Mesenchymal stem cell (in vitro differentiated cells and primary cell): ENCODE measurements at places on chromosomes 4 and X.

- no peaks in the 10 kb centered on the region for H3K36me3 ChIP-seq
- no peak overlapping the region for H3K27ac ChIP-seq
- DNase-seq, result no peak
- H3K4me3 ChIP-seq, result no peak overlapping the region
These were observed 23.2 kb downstream of the RWDD4 start for GRCh38 chr4:183635741-183636140.

- DNase-seq, result no peak
- H3K27ac ChIP-seq, result no peak overlapping the region
- H3K4me3 ChIP-seq, result no peak overlapping the region
- H3K27me3 ChIP-seq, result no peaks in the 10 kb centered on the region
- no peaks in the 10 kb centered on the region for H3K36me3 ChIP-seq
These were observed 869.6 kb downstream of the CCSER1 start for GRCh38 chr4:90996813-90997212.

DNA sequence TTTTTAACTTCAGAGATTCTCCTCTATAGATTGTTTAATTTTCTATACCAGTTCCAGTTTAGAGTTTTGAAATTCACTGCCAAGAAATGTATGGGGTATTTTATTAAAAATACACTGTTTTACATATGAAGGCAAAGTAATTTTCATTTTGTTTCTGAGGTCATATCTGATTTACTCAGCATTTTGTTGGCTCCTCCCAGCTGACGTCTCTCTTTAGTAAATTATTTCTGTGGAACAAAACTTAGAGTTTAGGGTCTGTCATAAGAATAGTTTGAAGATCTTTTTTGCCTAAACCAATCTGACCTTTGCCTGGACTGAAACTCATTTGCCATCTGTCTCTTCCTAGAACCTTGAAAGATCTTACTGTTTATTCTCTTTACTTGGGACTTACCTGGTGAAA lies 16.9 kb downstream of the FNIP2 start:
- H3K4me3 ChIP-seq, result no peak overlapping the region
- peaks cover 2% of the 10 kb centered on the region for H3K4me1 ChIP-seq
- no peaks in the 10 kb centered on the region for H3K36me3 ChIP-seq
- no peak for DNase-seq
- H3K27ac ChIP-seq, result no peak overlapping the region
- H3K27me3 ChIP-seq, result no peaks in the 10 kb centered on the region

- H3K4me1 ChIP-seq, result no peaks in the 10 kb centered on the region
- H3K27ac ChIP-seq, result no peak overlapping the region
- H3K4me3 ChIP-seq, result no peak overlapping the region
- H3K27me3 ChIP-seq, result peaks cover 25% of the 10 kb centered on the region
- no peaks in the 10 kb centered on the region for H3K36me3 ChIP-seq
- no peak for DNase-seq
These were observed 27.4 kb downstream of the ADRA2C start for GRCh38 chr4:3793545-3793944.

DNA sequence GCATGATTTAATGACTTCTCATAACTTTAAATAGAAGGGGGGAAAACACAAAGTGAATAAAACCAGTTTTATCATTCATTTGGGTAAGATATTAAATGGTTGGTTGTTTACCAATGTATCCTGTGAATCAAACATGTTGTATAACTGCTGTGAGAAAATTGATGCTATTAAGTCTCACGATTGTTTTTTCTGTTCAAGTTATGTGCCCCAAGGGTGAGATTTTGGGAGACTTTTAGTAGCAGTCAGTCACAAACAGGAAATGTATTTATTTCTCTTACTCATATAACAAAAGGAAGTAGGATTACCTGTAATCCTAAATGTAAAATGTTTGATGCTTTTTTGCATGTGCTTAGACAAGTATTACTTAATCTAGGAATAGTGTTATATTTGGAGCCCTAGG lies 39.2 kb downstream of the MTHFD2L start:
- no peaks in the 10 kb centered on the region for H3K27me3 ChIP-seq
- no peak overlapping the region for H3K4me3 ChIP-seq
- no peak overlapping the region for H3K27ac ChIP-seq
- no peaks in the 10 kb centered on the region for H3K4me1 ChIP-seq

DNA sequence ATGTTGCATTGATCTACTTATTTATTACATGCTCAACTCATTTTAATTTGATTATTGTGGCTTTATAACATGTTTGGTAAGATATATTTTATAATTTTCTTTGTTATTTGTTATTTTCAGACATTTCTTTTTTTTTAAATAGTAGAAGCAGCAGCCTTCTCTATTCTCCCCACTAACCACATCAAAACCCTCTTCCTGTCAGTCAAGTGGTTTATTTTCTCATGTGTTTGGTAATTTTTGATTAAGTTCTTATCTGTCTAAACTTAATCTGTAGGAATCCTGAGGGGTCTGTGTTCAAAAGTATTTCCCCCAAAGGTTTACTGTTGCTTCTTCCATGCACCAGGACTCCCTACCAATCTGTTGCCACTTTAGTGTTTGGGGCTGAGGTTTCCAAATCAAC lies 131.9 kb downstream of the SCLT1 start:
- no peak overlapping the region for H3K27ac ChIP-seq
- H3K4me1 ChIP-seq, result no peaks in the 10 kb centered on the region
- H3K4me3 ChIP-seq, result no peak overlapping the region
- H3K27me3 ChIP-seq, result no peaks in the 10 kb centered on the region

- H3K36me3 ChIP-seq, result no peaks in the 10 kb centered on the region
- no peaks in the 10 kb centered on the region for H3K4me1 ChIP-seq
- DNase-seq, result peak; percentile 91
- peak overlapping the region; percentile 55 for H3K27ac ChIP-seq
- no peaks in the 10 kb centered on the region for H3K27me3 ChIP-seq
These were observed 106.2 kb upstream of the RAPGEF2 start for GRCh38 chr4:158996669-158997074.

GRCh38 chrX:24842486-24842885 lies 148.8 kb downstream of the POLA1 start:
- no peak for DNase-seq
- no peaks in the 10 kb centered on the region for H3K36me3 ChIP-seq

DNA sequence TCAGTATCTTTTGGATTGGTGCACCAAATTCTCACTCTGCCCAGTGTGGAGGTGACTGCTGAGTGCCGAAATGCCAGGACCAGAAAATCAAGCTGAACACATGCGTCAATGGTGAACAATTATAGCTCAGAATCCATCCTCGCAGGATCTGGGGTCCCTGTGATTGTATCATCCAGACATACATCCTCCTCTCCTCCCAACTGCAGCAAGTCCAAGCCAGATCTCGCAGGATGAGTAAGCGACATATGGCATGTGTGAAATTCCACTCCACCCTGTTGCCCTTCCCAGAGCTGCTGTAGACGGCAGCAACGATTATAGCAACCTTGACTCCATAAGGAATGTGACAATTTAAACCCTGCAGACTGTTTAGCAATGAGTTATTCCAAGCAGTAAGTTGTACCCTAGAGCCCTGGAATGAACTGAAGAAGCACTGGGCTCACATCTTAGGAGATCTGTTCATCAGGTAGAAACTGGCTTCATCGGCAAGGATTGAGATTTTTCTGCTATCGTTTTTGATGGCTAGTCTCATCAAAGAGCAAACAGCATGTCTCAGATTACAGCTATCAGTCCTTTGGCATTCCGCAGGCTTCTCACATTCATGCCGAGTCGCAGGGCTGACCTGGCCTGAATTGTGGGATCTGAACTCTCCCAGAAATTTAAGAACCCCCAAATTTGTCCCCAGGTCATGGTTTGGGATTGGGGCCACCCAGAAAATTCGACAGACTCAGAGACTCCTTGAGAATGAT lies 35.5 kb upstream of the SORBS2 start:
- H3K36me3 ChIP-seq, result no peaks in the 10 kb centered on the region
- no peaks in the 10 kb centered on the region for H3K27me3 ChIP-seq
- H3K4me3 ChIP-seq, result no peak overlapping the region
- DNase-seq, result peak; percentile 78
- no peak overlapping the region for H3K27ac ChIP-seq

DNA sequence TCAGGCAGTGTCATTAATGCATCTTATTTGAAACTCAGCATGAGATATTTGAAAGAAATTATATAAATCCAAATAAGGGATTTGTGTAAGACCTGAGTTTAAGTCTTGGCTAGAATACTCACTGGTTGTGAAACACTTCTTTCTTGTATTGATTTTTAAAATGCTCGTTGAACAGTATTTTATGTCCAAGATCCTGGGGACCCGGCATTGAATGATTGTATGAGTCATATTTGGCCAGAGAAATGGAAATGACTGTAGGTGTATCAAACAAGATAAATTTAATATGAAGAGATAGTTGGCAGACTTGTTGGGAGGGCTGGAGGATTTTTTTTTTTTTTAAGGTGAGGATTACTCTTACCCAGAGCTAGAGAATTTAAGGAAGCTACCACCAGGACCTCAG lies 606.1 kb upstream of the CPEB2 start:
- H3K27me3 ChIP-seq, result no peaks in the 10 kb centered on the region
- no peak for DNase-seq
- H3K4me3 ChIP-seq, result no peak overlapping the region
- H3K36me3 ChIP-seq, result no peaks in the 10 kb centered on the region
- no peak overlapping the region for H3K27ac ChIP-seq

DNA sequence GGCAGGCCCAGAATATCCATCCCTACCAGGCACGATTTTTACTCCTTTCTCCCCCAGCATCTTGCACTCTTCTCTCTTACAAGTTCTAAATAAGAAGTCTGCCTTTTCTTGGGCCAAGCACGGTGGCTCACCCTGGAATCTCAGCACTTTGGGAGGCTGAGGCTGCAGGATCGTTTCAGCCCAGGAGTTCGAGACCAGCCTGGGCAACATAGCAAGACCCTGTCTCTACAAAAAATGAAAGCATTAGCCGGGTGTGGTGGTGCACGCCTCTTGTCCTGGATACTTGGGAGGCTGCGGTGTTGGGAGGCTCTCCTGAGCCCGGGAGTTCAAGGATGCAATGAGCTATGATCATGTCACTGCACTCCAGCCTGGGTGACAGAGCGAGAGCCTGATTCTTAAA lies 64.8 kb downstream of the IRF2 start:
- H3K36me3 ChIP-seq, result peaks cover 24% of the 10 kb centered on the region
- H3K4me1 ChIP-seq, result peaks cover 15% of the 10 kb centered on the region
- no peak overlapping the region for H3K27ac ChIP-seq
- DNase-seq, result no peak
- no peak overlapping the region for H3K4me3 ChIP-seq
- no peaks in the 10 kb centered on the region for H3K27me3 ChIP-seq

- H3K4me3 ChIP-seq, result no peak overlapping the region
- no peak for DNase-seq
These were observed 84.6 kb downstream of the PPP3CA start for GRCh38 chr4:101262683-101263082.

DNA sequence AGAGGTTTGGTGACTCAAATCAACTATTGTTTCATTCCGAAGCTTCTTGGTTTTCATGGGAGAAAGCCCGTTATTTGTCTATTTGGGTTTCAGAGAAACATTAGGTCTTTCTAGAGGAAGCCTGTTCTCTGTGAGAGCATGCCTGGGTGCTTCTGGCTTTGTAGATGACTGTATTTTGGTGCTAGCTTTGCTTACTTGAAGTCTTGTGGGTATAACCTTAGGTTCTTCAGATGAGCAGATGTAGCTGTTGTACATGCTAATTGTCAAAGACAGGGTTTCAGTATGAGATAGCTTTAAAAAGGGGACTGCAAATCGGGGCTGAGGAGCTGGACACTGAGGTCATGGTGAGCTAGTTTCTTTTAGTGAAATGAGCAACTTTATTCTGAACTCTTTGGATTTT lies 7.9 kb upstream of the STOX2 start:
- H3K27ac ChIP-seq, result no peak overlapping the region
- no peaks in the 10 kb centered on the region for H3K4me1 ChIP-seq
- H3K27me3 ChIP-seq, result no peaks in the 10 kb centered on the region
- no peak for DNase-seq

DNA sequence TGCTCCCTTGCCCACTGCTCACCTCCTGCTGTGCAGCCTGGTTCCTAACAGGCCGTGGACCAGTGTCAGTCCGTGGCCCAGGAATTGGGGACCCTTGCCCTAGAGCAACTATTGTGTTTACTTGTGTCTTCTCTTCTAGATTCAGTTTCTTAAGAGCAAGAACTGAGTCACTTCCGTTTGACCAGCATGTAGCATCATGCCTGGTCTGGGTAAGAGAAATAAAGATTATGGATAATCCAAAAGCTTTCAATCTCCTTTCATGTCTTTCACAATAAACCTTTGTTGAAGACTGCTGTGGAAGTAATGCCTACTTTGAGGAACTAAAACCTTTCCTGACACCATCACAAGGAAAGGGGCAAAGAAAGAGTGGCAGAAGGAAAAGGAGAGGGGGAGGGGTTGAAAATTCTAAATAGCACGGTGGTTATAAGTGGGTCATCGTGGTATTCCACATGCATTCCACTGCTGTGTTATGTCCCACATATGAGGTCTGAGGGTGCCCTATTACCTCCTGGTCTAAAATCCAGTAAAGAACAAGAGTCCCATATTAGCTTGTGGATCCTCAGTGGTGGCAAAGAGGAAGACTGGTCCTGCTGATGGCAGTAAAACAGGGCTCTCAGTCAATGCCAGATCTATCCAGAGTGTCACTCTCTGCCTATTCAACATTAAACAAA lies 133.4 kb downstream of the RASL11B start:
- H3K36me3 ChIP-seq, result peaks cover 4% of the 10 kb centered on the region
- H3K4me1 ChIP-seq, result peaks cover 4% of the 10 kb centered on the region
- no peak overlapping the region for H3K4me3 ChIP-seq
- DNase-seq, result peak; percentile 74

DNA sequence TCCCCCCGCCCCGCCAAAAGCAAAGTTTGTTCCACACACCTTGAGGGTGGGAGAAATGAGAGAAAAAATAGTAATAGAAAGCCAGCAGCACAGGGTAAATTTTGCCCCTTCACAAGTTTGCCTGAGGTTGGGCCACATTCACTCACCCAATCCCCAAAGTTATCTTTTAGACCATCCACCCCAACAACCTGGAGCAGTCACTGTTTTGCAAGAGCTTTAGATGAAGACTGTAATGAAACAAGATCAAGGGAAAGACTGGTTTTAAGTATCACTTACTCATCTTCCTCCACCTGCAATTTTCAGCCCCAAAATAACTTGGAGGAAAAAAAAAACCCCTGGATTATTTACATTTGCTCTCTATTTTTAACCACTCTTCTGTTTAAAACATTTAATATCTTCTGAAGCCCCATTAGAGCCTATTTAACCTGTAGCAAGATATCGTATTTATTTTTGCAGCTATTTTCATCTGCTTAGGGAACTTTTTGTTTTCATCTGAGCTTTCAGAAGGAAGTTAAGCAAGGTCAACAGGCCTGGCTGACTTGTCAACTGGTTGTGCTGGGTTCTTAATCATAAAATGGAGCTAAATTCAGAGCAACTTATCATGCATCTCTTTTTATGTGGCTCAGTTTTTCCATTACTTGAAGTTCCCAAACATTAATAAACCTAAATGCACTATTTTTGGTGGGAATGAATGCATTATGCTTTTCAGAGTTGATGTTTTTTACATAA lies 24.6 kb upstream of the TBL1X start:
- H3K4me1 ChIP-seq, result no peaks in the 10 kb centered on the region
- no peak for DNase-seq
- no peaks in the 10 kb centered on the region for H3K36me3 ChIP-seq
- H3K27me3 ChIP-seq, result no peaks in the 10 kb centered on the region

- no peak overlapping the region for H3K27ac ChIP-seq
- H3K36me3 ChIP-seq, result no peaks in the 10 kb centered on the region
- no peaks in the 10 kb centered on the region for H3K27me3 ChIP-seq
- no peak overlapping the region for H3K4me3 ChIP-seq
These were observed 16.5 kb upstream of the STOX2 start for GRCh38 chr4:183888564-183888963.
